ENCODE measurements at places on chromosomes 7 and 10. TPM values are rescaled to one million over a fixed set of nuclear protein-coding genes. Genes with fewer than 3 reads are reported as not detected.

SFTPA1 gene
- not detected for total RNA-seq

- DNase-seq: no peak
- H3K27ac ChIP-seq: peak overlapping the region; percentile 74
- H3K36me3 ChIP-seq: no peaks in the 10 kb centered on the region
- peaks cover 7% of the 10 kb centered on the region for H3K4me1 ChIP-seq
- H3K4me3 ChIP-seq: no peak overlapping the region
These were observed 45.4 kb downstream of the ASB13 start for GRCh38 chr10:5620966-5621365.

DNA sequence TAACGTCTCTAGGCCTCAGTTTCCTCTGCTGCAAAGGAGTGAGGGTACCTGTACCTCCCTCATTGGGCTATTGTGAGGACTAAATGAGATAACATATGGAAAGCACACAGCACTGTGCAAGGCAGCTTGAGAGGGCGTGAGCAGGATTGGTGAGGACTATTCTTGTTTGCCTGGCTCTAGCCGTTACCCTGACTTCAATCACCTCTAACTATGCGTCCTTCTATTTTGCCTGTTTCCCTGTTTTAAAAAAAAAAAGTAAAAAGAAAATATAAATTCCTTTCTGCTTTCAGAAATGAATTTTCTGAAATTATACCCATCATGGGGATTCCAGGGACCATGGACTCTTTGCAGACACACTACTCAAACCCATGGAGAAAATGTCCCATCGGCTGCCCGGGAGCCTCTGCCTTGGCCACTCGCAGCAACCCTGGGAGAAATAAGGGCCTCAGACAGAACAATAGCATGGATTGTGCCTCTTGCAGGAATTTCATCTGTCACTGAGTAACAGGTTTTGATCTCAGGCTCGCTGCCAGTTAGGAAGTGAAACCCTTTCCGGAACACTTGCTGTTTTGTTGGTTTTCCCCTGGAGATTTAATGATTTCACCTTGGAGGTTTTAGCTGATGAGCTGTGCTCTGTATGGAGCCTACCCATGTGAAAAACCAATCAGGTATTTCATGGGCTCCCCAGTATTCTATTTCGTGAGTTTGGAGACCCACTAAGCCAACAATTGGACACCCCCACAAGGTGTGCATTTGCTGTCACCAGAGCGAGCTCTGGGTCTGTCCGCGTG is 55.6 kb downstream of the STEAP1B start:
- H3K36me3 ChIP-seq: no peaks in the 10 kb centered on the region
- no peak overlapping the region for H3K27ac ChIP-seq
- H3K4me3 ChIP-seq: no peak overlapping the region
- no peaks in the 10 kb centered on the region for H3K4me1 ChIP-seq

STEAP1B gene
- total RNA-seq: 2.8 TPM

GRCh38 chr10:100345570-100346330 is 1.3 kb upstream of the SCD start:
- H3K27ac ChIP-seq: no peak overlapping the region
- no peak overlapping the region for H3K4me3 ChIP-seq
- H3K27me3 ChIP-seq: no peaks in the 10 kb centered on the region
- no peaks in the 10 kb centered on the region for H3K36me3 ChIP-seq
- H3K4me1 ChIP-seq: no peaks in the 10 kb centered on the region
- no peak for DNase-seq

- H3K27me3 ChIP-seq: no peaks in the 10 kb centered on the region
- H3K36me3 ChIP-seq: no peaks in the 10 kb centered on the region
- no peaks in the 10 kb centered on the region for H3K4me1 ChIP-seq
- no peak overlapping the region for H3K4me3 ChIP-seq
- DNase-seq: no peak
These were observed 3.8 kb upstream of the MRC1 start for GRCh38 chr10:17805330-17805729.

GRCh38 chr7:8389593-8390261 is 43.7 kb upstream of the NXPH1 start:
- H3K4me1 ChIP-seq: no peaks in the 10 kb centered on the region
- H3K4me3 ChIP-seq: no peak overlapping the region
- H3K36me3 ChIP-seq: no peaks in the 10 kb centered on the region
- H3K27ac ChIP-seq: no peak overlapping the region

KCND2 gene
- total RNA-seq: 1.9 TPM

DNA sequence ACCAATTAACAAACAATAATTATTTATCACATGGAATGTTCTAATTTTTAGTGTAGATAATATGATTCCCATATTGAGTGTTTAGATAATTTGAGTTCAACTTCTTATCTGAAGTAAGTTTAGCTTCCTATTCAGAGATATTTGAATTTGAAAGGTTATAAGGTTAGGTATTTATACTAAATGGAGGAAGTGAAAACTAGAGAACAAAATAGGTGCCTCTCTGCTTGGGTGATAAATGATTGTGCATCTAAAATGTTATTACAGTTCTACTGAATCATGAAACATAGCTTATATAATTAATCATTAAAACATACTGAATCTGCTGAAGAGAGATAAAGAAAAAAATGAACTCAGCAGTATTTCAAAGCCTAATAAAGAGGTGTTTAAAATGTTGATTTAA is 1174.3 kb downstream of the XPNPEP1 start:
- H3K36me3 ChIP-seq: no peaks in the 10 kb centered on the region
- H3K4me3 ChIP-seq: no peak overlapping the region
- DNase-seq: no peak
- no peaks in the 10 kb centered on the region for H3K27me3 ChIP-seq
- no peaks in the 10 kb centered on the region for H3K4me1 ChIP-seq

DNA sequence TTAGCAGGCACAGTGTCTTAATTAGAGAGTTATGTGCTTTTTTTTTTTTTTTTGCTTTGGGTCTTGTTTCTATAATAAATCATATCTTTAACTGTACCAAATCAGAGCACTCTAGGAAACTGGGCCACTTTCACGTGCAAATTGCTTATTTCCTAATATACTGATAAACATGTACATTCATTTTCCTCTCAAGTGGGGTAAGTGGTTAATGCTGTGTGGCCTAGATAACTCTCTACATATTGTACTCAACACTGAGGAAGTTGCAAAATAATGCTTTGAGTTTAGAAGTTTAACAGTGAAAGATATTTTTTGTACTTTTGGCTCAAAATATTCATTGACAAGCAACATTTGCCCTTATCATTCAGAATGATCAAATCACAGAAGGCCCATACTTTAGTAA is 115.9 kb upstream of the IFRD1 start:
- H3K4me1 ChIP-seq: no peaks in the 10 kb centered on the region
- no peak overlapping the region for H3K27ac ChIP-seq
- H3K36me3 ChIP-seq: peaks cover 2% of the 10 kb centered on the region
- no peak overlapping the region for H3K4me3 ChIP-seq

NKX2-3 gene
- total RNA-seq: 0.60 TPM

MCM7 gene
- total RNA-seq: 45.8 TPM

DNA sequence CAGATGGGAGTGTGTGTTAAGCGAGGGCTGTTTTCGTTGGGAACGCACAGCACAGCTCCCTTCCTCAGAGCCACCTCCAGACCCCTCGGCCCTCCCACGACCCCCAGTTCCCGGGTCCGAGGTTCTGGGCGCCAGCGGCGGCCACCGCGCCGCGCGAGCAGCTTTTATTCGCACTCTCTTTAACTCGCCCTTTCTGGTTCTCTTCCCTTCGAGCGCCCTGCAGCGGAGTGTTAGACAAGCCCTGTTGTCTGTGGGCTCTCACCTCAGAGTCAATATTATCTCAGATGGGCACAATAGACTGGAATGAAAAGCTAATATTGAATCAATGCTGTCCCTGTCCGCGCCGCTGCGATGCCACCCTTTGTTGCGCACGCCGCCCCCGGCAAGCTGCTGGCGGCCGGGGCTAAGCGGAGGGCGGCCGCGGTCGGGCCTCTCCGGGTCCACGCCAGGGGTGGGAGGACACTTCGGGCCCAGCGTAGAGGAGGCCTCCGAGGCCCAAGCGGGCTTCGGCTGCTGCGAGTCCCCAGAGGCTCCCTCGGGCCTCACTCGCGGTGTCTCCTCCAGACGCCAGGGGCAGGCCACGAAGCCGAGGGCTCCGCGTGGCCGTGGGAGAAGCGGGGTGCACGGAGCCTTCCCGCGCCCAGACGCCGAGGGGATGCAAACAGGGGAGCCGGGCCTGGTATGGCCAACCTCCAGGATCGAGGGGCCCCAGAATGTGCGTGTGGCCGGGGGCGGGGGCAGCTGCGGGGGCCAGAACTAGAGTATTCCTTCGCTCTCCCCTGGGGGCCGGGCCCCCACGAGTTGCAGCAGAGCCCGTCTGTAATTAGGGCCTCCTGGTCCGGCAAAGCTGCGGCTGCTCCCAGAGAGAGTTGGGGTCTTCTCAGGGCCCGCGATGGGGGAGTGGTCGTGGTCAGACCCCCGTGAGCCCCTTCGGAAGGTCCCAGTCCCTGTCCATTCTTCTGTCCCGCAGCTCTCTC is 7.9 kb upstream of the EMX2 start:
- H3K36me3 ChIP-seq: no peaks in the 10 kb centered on the region
- H3K27ac ChIP-seq: no peak overlapping the region
- H3K4me1 ChIP-seq: no peaks in the 10 kb centered on the region

AHR gene
- total RNA-seq: 117 TPM

DNA sequence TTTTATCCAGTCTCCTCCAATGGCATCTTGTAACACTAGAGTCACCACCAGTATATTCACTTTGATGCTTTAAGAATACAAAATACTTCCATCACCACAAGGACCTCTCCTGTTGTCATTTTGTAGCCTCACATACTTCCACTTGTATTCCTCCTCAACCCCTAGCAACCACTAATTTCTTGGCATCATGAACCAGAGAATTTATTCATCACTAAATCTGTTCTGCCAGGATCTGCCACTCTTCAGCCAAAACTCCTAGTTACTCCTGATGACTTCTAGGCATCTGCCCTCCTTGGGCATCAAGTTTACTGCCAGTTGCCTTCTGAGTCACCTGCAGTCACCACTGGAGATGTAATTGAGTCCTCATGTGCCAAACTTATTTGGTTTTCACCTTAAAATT is 906.8 kb downstream of the CNTNAP2 start:
- H3K27me3 ChIP-seq: no peaks in the 10 kb centered on the region
- no peak for DNase-seq
- H3K4me3 ChIP-seq: no peak overlapping the region
- H3K4me1 ChIP-seq: no peaks in the 10 kb centered on the region

DNA sequence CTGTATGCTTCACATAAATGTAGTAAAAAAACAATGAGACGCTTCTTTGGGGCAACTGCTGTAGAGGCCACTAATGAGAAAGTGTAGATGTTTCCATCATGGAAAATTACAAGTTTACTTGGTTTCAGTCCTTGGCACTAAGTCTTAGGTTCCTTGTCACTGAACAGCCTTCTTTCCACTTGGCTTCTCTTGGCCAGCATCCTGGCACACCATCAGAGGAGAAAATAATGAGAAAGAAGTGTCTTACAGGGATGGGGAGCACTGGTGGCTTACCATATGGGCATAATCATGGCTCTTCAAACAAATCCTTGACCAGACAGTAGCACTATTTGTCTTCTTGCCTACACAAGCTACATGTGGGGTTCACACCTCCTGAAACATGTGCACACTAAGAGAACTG is 22.5 kb upstream of the SH3PXD2A start:
- H3K36me3 ChIP-seq: no peaks in the 10 kb centered on the region
- DNase-seq: no peak
- no peaks in the 10 kb centered on the region for H3K4me1 ChIP-seq
- no peak overlapping the region for H3K27ac ChIP-seq

NAT16 gene
- total RNA-seq: not detected

DNA sequence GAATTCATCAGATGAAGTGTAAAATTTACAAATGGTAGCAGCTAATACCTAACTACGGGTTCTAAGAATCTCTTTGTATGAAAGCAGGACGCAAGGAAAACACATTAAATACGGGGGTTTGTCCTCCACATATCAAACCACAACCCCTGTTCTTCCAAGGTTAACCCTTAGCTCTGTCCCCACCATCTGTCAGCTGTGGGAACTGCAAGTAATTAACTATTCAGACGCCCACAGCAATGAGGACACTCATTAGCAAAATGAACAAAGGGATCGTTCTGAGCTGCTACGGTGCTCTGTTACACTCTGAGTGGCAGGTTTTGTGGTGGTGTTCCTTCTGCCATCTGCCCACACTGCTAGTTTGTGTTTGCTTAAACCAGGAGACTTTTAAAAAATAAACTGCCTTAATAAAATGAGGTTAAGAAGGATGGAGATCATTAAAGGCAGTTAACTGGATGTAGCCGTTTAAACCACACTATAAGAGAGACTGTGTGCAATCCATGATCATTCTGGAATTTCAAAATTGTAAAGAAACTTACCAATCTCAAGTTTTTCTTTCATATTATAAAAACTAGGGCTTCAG is 51.4 kb downstream of the C10orf67 start:
- no peaks in the 10 kb centered on the region for H3K4me1 ChIP-seq
- no peaks in the 10 kb centered on the region for H3K36me3 ChIP-seq
- H3K4me3 ChIP-seq: no peak overlapping the region
- no peak for DNase-seq

- no peak overlapping the region for H3K27ac ChIP-seq
- H3K4me1 ChIP-seq: peaks cover 11% of the 10 kb centered on the region
- no peak overlapping the region for H3K4me3 ChIP-seq
- no peaks in the 10 kb centered on the region for H3K36me3 ChIP-seq
- DNase-seq: no peak
These were observed 585.0 kb downstream of the AUTS2 start for GRCh38 chr7:70183278-70183677.

DEPP1 gene
- total RNA-seq: 84.2 TPM

- no peaks in the 10 kb centered on the region for H3K4me1 ChIP-seq
- H3K27me3 ChIP-seq: no peaks in the 10 kb centered on the region
- peaks cover 2% of the 10 kb centered on the region for H3K36me3 ChIP-seq
These were observed 8.6 kb downstream of the MEST start for GRCh38 chr7:130500463-130500862.

ITIH2 gene
- 0.10 TPM for total RNA-seq

TSPAN15 gene
- 12.8 TPM for total RNA-seq

HOXA5 gene
- total RNA-seq: 11.8 TPM

DNA sequence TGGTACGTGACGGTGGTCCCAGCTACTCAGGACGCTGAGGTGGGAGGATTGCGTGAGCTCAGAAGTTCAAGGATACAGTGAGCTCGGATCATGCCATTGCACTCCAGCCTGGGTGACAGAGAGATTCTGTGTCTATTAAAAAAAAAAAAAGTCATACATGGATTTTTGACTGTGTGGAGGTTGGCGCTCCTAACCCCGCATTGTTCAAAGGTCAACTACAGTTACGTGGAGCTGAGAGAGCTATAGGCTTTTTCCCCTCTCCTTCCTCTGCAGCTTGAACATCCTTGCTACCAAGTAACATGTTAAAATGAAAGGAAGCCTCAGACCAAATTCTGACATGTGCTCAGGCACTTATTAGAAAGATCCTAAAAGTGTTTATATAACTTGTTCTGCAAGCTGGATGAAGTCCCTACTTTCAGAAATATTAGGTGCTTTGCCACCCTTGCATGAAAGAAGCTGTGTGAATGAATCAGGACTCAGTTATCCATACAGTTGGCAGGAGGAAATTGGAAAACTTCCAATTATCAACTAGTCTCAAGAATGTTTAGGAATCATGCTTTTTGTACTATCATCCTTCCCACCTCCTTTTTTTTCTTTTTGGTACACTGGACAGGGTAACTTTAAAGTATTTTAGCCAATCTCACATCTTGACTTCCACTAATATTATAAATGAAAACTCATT is 12.5 kb upstream of the ST7 start:
- H3K36me3 ChIP-seq: no peaks in the 10 kb centered on the region
- H3K27me3 ChIP-seq: no peaks in the 10 kb centered on the region
- no peak overlapping the region for H3K4me3 ChIP-seq
